ENCODE measurements at places on chromosomes 1 and 21.

- no peak for DNase-seq
Measured at GRCh38 chr21:30138483-30138882, 28.1 kb downstream of the CLDN17 start.

DNA sequence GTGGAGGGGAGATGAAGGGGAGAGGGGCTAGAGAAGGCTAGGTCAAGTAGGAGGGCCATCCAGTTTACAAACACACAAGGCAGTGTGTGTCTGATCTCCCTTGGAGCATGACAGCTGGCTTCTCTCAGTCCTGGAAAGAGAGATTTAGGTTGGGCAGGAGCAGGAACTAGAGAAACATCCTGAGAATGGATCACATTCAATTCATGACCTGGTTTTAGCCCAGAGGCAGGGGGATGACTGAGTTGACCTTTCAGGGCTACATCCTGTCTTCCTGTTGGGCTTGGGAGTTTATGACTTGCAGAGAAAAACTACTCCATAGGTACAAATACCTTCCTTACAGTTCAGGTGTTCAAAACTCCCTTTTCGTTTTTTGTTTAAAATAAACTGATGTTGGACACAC is 97.0 kb downstream of the IGSF21 start:
- no peak for DNase-seq

DNA sequence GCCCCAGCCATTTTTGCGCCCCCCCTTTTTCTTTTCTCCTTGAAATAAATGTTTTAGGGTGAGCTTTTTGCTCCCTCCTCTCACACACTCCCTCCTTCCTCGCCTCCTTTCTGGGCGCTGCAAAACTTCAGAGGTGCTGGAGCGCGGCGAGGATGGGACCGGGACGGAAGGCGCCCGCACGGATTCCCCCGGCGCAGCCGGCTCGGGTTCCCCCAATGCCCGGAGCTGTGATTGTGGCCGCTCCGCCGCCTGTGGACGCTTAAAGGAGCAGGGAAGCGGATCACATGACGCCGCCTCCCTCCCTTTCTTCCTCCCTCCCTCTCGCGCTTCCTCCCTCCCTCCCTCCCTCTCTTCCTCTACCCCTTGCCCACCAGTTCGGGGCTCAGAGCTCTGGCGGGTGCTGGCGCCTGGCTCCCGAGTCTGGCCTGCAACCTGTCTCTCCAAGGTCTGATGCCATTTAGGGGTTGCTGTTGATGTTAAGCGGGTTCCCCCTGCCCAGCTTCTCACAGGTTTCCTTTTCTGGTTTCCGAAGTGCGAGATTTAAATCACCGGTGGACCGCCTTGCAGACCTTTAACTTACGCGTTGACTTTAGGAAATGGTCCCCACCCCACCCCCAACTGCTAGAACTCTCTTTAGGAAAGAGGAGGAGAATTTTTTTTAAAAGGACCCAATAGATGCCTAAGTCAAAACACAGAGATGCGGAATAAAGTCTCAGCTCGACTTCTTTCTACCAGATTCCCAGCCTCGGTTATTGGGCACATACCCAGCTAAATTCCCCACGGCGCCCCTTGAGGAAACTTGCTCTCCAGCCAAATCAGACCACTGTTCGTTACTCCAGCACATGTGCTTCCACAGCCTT is at the start of gene WLS:
WLS (minus strand) TSS at position 235 of the 860 bp plus-strand sequence; CDS start at position 11, 224 bp downstream.
- no peak for DNase-seq

DNA sequence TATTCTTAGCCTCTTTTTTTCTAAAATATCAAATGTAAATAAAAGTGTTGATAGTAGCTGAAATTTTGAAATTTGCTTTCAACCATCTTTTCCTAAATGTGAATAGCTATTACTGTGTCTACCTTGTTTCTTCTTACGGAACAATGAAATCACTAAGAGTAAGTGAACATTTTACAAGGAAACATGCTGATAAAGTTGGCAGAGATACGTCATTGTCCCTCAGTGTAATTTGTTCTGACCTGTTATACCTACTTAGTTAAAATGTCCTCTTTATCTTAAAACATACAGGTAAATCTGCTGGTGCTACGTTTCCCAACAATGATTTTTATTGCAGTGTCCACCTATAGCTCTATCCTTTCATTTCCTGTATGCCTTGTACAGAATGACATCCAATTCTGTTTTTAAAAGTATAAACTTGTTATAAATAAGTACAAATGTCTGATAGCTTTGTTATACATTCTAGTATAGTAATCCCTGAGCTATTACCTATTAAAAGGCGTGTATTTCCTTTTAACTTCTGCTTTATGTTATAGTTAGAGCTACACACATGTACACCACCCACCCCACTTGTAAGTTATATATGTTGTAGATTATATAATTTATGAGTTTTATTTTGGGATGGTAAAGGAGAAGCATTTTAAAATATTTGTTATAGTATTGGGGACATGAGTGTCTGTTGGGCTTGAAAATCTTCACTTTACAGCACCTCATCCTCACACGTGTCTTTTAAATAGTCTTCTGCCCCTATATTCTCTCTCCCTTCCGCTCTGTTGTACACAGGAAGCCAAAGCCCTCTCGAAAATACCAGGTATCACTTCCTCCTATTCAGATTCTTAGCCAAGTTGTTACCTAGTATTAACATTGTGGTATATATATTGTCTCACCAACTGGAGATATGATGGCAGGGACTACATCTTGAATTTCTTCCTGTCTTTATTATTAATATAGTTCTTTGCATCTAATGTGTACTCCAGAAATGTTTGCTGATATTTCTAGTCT is 25.2 kb downstream of the LAMC1 start:
- DNase-seq, result no peak

GRCh38 chr1:74485622-74486021 is 26.8 kb downstream of the LRRC53 start:
- DNase-seq, result no peak

GRCh38 chr1:167955915-167956314 is 19.0 kb upstream of the MPC2 start:
- no peak for DNase-seq

GRCh38 chr1:216293683-216294082 is 129.6 kb downstream of the USH2A start:
- no peak for DNase-seq

- DNase-seq, result no peak
Measured at GRCh38 chr1:2808831-2809605, 7.5 kb upstream of the TTC34 start.

DNA sequence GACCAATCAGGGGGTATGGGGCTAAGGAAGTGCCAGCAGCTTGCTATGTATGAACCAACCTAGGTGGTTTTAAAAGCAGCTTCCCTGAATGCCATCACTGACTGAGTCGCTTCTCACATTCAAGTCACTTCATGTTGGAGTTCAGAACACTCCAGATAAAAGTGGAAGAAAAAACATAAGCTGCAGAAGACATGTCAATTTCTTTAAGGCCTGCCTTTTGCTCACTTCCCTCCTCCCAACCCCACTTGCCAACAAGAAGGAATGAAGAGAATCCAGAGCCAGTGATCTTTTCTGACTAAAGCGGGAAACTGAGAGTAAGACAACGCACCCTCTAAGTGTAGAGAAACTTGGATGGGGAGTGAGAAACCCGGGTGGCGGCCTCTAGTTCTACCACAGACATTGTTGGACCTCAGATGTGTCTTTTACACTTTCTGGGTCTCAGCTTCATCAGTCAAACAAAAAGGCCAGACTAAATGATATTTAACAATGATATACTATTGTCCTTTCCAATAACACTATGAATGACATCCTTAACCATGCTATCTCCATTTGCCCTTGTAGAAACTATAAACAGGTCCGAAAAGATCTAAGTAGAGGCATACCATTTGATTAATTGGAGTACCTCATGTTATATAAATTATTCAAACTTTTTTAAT is 54.1 kb downstream of the LUZP1 start:
- no peak for DNase-seq

DNA sequence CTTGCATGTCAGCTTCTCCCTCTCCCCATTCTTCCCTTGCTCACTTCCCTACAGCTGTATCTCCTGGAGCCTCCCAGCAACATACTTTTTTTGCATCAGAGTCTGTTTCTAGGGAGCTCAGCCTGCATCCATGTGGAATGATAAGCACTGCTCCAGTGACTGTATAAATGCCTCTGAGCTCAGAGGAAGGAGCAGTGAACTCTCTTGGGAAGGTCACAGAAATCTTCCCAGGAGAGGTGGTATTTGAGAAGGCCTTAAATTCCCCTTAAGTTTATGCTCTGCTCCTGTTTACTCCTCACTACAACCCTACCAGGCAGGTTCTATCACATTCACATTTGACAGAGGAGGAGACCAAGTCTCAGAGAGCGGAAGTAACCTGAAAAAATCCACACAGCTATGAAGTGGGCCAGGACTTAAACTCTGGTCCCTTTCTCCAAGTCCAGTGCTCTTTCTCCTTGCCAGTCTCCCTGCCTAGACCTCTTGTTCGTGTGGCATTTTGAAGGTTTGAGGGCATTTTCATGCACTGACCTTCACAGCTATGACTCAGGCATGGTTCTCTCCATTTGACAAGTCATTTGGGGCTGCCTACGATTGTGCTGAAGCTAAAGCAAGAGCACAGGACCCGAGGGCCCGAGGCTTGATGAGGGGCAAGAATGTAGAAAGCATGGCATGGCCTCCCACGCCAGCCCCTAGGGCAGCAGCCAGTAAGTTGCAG is 5.6 kb upstream of the UBXN10 start:
- DNase-seq, result no peak

- no peak for DNase-seq
Measured at GRCh38 chr1:76577525-76578185, 289.6 kb upstream of the ST6GALNAC5 start.

- no peak for DNase-seq
Measured at GRCh38 chr1:14604414-14604813, 5.9 kb downstream of the KAZN start.

DNA sequence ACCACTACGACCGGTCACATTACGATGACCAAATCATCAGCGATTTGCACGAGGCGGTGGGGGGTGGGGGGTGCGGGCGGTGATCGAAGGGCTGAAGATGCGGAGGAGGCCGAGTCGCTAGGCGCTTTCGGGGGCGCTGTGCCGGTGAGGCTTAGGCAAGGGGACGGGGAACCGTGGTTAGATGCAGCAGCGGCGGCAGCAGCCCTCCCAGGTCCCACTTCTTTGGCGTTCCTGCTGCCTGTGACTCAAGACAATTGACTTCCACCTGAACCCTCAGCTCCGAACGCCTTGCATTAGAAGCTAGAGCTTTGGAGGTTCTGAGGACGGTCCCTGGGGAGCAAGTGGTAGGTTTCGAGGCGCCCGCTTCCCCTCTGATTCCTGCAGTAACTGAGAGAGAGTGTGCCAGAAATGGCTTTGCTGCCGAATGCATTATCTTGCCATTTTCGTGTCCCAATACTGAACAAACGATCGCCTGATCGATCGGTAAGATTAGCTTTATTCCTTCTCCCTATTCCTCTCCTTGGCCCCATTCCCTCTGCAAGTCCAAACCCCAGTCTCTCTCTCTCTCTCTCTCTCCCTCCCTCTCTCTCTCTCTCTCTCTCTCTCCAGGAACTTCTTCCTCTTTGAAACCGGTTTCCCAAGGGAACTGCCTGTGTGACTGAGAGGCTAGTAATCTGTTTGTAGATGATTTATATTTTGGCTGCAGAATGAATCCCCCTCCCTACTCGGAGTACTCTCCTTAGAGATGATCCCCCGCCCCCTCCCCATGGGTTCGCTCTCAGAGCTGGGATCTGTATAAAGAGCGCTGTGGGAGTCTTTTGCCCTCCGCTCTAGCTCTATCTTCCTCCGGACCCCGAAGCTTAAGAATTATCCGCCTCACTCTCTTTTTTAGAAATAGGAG is 735 bp upstream of the BRINP3 start:
- no peak for DNase-seq

DNA sequence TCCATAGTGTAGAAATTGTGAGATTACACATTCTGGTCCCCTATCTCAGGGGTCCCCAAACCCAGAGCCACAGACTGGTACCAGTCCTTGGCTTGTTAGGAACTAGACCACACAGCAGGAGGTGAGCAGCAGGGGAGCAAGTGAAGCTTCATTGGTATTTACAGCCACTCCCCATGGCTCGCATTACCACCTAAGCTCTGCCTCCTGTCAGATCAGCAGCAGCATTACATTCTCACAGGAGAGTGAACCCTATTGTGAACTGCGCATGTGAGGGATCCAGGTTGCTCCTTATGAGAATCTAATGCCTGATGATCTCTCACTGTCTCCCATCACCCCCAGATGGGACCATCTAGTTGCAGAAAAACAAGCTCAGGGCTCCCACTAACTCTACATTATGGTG is 229.7 kb upstream of the IRF2BP2 start:
- DNase-seq, result no peak

DNA sequence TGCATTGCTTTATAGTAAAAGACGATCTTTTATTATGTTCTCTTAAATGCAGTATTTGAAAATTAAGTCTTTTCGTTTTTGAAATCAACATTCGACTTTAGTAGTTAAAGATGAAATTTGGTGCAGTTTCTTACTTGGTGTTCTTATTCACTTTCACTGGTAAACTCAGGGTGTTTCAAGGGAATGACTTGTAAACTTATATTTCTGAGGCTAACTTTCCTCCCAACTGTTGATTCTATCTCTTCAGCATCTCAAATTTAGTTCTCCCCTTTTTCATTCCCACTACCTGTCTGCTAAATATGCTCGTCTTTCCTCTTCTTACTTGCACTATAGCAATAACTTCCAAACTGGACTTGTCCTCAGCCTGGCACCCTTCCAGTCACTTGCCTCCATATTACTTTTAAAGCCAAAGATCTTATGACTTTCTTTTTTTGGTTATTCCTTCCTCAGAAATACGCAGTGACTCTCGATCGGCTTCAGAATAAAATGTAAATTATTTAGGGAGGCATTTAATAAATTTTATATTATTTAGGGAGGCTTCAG is 988 bp downstream of the SLC35A3 start:
- no peak for DNase-seq

DNA sequence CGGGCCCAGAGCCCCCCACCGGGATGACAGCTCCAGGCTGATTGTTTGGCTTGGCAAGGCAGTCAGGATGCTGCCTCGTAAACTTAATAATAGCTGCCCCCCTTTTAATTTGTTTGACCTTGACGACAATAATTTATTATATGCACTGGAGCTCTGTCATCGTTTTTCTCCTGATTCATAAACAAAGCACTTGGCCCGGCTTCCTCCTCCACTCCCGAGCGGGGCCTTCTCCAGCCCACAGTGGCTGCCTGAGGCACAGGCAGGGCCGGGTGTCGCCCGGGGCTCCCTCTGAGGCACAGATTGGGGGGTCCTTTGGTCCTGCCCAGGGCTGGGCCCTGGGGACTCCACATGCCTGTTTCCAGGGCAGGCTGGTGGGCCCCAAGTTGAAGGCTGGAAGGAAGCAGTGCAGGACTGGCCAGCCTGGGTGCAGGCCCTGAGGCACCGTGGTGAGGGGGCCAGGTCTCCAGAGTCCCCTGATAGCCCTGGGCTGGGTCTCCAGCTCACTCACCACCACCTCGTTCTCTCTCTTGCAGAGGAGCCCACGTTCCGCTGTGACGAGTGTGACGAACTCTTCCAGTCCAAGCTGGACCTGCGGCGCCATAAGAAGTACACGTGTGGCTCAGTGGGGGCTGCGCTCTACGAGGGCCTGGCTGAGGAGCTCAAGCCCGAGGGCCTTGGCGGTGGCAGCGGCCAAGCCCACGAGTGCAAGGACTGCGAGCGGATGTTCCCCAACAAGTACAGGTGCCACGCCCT is 52.0 kb upstream of the ARHGEF16 start:
- DNase-seq, result no peak

All from hematopoietic multipotent progenitor cell (in vitro differentiated cells).